M059J (cell line): ENCODE measurements at places on chromosomes 4 and X. TPM values are rescaled to one million over a fixed set of nuclear protein-coding genes. Genes with fewer than 3 reads are reported as not detected.

SORCS2 gene
- total RNA-seq = 0.02 TPM in 1 of 2 replicates, not detected in the other

TLR3 gene
- total RNA-seq = 6.7 and 7.2 TPM in 2 replicates

RIPPLY1 gene
- not detected in 2 replicates for total RNA-seq

CNKSR2 gene
- total RNA-seq = not detected in 2 replicates

PRRG1 gene
- total RNA-seq = 14.9 and 18.4 TPM in 2 replicates

MAGEE2 gene
- total RNA-seq = not detected in 2 replicates

SOX3 gene
- total RNA-seq = not detected in 2 replicates

PABPC1L2B gene
- total RNA-seq = not detected in 2 replicates

TIMP1 gene
- 313 and 355 TPM in 2 replicates for total RNA-seq

GASK1B gene
- 2.5 and 4.4 TPM in 2 replicates for total RNA-seq

C4orf36 gene
- 0.12 and 0.76 TPM in 2 replicates for total RNA-seq

TMEM31 gene
- total RNA-seq = not detected in 2 replicates

ARAP2 gene
- 0.32 and 0.47 TPM in 2 replicates for total RNA-seq

PABPC5 gene
- total RNA-seq = 0.17 TPM in 1 of 2 replicates, not detected in the other

TRIM75 gene
- total RNA-seq = not detected in 2 replicates

TBX22 gene
- not detected in 2 replicates for total RNA-seq

ZIC3 gene
- total RNA-seq = not detected in 2 replicates

IRAK1 gene
- 89.3 and 152 TPM in 2 replicates for total RNA-seq

ASB5 gene
- 0.57 TPM in 1 of 2 replicates, not detected in the other for total RNA-seq

TRO gene
- total RNA-seq = 10.6 and 18.7 TPM in 2 replicates

SLC34A2 gene
- total RNA-seq = not detected in 2 replicates

CXorf49 gene
- not detected in 2 replicates for total RNA-seq

BEX2 gene
- total RNA-seq = 8.9 and 15.4 TPM in 2 replicates

KCNIP4 gene
- total RNA-seq = 0.15 TPM in 1 of 2 replicates, not detected in the other

HSPA4L gene
- 1.2 and 5.5 TPM in 2 replicates for total RNA-seq
